ENCODE measurements at places on chromosomes 11 and 22.

- DNase-seq: no peak
These were observed 54.6 kb upstream of the SC5D start for GRCh38 chr11:121237686-121238658.

GRCh38 chr11:66851698-66852465 lies 5.0 kb upstream of the LRFN4 start:
- DNase-seq: peak; percentile 45

DNA sequence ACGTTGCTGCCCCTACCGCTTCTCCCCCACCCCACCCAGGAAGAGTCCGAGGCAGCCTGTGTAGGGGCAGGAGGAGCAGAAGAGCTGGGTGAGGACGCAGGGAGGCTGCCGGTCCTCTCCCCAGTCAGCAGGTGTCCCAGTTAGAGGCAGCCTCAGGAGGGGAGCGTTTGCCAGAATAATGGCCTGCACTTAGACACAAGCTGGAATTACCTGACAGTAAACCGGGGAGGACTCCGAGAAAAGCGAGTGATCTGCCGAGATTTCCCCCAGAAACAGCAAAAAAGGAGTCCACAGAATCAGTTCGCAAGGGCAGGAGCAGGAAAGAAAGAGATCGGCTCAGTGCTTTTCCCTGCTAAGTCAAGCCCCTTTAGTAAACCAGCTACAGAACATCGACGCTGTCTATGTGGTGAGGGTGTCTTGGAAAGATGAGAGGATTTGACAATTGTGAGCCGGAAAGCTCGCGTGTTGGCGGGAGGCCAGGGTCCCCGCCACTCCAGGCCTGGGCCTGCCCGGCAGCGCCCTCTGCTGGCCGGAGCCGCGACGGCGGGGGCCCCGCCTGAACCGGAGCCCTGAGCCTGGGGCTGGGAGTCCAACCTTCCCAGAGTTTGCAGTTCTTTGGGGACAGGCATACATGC lies 17.7 kb upstream of the THRSP start:
- DNase-seq: peak; percentile 64

DNA sequence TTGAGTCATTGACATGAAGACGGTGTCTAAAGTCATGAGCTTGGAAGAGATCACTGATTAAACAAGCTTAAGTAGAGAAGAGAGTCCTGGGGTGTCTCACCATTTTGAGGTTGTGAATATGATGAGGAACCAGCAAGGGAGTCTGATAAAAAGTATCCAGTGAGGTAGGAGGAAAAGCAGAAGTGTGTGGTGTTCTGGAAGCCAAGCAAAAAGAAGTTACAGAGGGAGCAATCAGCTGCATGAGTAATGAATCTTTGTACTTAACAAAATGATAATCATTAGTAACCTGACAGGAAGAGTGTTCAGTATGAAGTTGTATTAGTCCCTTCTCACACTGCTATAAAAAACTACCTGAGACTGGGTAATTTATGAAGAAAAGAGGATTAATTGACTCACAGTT lies 131.3 kb downstream of the C11orf87 start:
- DNase-seq: no peak

- no peak for DNase-seq
These were observed 30.9 kb downstream of the EIF3F start for GRCh38 chr11:8017894-8018483.

DNA sequence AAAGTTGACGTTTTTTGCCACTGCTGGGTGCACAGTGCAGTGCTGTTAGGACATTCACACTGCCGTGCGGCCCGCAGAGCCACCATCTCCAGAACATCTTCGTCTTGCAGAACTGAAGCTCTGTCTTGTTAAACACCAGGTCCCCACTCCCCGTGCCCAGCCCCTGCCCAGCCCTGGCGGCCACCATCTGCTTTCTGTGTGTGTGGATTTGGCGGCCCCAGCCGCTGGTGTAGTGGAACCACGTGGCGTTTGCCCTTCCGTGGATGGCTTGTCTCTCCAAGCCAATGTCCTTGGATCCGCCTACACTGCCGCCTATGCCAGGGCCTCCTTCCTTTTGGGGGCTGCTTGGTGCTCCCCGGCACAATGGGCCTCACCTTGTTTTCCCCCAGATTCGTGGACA lies 8.2 kb upstream of the MUC5AC start:
- DNase-seq: no peak

DNA sequence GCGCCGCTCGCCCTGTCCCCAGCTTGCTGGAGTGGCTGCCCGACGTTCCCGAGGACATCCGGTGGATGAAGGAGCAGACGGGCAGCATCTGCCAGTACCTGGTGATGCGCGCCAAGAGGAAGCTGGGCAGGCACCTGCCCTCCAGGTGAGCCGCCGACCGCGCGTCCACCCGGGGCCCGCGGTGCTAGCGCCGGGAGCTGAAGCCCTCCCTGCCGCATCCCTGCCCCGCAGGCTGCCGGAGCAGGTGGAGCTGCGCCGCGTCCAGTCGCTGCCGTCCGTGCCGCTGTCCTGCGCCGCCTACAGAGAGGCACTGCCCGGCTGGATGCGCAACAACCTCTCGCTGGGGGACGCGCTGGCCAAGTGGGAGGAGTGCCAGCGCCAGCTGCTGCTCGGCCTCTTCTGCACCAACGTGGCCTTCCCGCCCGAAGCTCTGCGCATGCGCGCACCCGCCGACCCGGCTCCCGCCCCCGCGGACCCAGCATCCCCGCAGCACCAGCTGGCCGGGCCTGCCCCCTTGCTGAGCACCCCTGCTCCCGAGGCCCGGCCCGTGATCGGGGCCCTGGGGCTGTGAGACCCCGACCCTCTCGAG lies 3.3 kb upstream of the CRACR2B start:
- DNase-seq: no peak

DNA sequence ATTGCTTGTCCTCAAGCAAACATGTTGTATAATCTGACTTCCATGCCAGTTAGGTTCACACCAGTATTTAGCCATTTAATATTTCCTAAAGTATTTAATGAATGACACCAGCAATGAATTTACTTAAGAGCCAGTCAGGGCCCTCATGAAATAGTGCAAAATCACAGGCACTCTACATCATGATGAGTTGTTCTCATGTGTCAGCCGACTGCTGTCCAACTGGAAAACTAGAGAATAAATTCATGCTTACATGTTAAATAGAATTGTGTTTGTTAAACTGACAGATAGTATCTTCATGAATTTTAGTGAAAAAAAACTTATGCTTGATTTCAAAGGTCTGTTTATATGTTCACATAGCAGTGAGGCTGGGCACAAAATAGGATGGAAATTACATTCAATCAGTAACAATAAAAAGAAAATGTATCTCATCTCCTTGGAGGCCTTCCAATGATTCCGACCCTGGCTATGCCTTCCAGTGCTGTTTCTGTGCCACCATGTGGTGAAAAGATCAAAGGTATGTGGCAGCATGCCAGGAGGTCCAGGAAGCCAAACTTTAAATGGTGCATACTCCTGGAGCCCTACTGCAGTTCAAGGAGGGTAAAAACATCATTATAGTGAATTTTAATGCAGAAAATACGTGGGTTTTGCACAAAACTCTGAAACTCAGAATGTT lies 45.2 kb downstream of the CTSC start:
- DNase-seq: no peak

DNA sequence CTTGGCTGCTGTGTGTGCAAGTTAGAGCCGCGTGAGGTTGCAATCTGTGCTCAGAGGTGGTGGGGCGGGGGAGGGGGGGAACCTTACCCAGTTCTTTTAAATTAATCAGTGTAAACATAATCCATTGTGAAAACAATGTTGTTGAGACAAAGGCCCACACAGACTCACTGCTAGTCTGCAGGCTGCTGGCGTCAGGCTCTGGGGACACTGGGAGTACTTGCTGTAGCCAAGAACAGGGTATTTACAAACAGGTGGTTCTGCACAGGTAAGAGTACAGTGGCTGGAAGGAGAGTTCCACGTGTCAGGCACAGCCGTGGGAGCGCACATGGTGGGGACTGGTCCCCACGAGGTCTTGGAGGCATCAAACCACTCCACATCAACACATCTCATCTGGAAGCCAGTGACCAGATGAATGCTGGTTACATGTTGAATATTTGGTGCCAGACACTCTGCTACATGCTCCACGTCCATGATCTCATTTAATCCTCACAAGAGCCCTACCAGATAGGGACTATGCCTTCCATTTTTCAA lies 27.4 kb downstream of the SCUBE1 start:
- no peak for DNase-seq

GRCh38 chr11:8225589-8226036 lies 38.1 kb downstream of the LMO1 start:
- peak; percentile 30 for DNase-seq

- no peak for DNase-seq
These were observed 731 bp downstream of the NTM start for GRCh38 chr11:131370901-131371790.

- DNase-seq: peak; percentile 2
These were observed 5.6 kb downstream of the GATD1 start for GRCh38 chr11:771617-772204.

- DNase-seq: no peak
These were observed 97.5 kb downstream of the LUZP2 start for GRCh38 chr11:24594401-24594800.

- DNase-seq: no peak
These were observed 125.1 kb downstream of the SERGEF start for GRCh38 chr11:17887779-17888178.

DNA sequence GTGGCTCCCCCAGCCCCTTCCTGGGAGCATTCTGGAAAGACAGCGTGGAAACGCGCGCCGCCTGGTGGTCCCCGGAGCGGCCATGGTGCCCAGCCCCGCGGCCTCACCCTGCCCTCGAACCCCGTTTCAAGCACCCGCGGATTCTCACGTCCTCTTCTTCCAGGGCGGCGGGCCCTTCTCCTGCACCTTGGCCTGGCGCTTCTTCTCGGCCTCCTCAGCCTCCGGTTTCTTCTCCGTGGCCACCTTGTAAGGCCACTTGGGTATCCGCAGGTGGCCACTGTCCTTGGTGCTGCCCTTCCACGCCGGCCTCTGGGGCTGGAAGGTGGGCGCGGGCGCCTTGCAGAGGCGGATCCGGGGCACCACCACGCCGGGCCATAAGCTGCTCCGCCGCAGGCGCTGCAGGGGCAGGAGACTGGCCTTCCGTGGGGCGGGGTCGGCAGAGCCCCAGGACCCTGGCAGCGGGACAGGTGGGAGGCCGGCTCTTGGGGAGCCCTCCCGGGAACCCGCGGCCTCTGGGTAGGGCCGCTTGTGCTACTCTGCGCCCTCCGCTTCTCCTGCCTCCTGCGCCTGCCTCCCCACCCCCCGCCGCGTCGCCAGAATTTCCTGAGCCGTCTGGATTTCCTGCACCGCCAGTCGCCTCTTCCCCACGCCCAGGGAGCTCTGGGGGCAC lies 83.4 kb downstream of the TRIM51G start:
- DNase-seq: no peak

DNA sequence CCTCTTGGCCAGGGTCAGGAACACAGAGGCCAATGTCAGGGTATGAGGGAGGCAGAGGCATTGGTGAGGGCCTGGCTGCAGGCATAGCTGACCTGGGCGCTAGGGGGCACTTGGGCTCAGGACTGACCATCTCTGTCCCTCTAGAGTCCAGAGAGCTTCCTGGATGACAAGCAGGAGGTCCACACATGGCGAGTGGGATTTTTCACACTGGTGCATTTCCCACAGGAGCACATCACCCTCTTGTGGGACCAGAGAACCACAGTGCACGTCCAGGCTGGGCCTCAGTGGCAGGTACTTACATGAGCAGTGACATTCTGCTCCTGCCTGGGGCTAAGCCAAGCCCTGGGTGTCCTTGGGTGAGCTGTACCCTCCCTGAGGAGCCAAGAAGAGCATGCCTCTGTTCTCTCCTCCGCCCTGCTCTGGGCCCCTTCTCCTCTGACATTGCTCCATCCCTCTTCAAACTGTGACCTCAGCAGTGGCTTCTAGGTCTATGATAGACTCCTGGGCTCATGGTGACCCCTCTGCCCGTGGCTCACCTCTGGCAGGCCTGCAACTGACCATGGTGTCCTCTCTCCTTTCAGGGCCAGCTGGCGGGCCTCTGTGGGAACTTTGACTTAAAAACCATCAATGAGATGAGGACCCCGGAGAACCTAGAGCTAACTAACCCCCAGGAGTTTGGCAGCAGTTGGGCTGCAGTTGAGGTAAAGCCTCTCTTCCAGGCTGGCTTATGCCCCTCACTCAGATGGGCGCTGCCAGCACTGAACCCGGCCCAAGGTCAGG lies 46.6 kb downstream of the OTOG start:
- DNase-seq: no peak

DNA sequence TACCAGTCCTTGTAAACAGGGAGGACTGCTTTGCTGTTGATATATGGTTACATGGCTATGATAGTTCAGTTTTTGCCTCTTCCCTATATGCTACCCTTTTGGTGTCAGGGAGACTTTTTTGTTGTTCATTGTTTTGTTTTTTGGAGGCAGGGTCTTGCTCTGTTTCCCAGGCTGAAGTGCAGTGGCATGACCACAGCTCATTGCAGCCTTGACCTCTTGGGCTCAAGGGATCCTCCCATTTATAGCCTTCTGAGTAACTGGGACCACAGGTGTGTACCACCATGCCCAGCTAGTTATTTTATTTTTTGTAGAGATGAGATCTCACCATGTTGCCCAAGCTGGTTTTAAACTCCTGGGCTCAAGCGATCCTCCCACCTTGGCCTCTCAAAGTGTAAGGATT lies 38.6 kb upstream of the SPTBN2 start:
- no peak for DNase-seq

DNA sequence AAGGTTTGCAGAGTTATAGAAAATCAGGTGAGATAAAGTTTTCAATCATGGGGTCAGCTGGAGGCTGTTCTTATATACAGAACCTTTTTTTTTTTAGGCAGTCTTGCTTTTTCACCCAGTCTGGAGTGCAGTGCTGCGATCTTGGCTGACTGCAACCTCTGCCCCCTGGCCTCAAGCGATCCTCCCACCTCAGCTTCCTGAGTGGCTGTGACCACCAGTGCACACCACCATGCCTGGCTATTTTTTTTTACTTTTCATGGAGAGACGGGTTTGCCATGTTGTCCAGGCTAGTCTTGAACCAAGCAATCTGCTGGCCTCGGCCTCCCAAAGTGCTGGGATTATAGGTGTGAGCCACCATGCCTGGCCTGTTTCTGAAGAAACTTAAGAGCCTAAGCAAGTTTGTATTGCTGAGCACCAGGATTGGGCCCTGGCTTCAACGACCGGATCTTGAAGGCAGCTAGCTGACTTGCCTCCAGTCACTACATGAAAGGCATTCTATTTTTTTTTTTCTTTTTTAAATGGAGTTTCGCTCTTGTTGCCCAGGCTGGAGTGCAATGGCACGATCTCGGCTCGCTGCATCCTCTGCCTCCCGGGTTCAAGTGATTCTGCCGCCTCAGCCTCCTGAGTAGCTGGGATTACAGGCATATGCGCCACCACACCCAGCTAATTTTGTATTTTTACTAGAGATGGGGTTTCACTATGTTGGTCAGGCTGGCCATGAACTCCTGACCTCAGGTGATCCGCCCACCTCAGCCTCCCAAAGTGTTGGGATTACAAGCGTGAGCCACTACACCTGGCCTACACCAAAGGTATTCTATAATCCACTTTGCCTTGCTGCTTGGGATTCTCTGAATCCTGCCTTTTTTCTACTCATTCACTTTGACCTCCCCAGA lies 7.6 kb downstream of the XBP1 start:
- peak; percentile 78 for DNase-seq

DNA sequence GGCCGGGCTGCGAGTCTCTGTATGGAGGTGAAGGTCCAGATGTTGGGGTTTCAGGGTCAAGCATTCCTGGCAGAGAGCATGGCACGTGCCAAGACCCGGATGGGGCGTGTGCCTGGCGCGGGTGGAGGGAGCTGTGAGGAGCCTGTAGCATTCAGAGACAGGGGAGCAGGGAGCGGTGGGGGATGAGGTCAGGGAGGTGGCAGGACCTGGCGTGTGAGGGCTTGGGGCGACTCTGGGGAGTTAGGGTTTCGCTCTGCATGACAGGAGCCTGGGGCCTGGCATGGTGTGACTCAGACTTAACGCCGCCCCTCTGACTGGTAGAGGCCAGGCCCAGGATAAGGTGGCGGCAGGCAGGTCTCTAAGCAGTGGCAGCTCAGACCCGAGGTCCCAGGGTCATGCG lies 103.0 kb downstream of the KCNQ1 start:
- DNase-seq: no peak

- no peak for DNase-seq
These were observed 52.5 kb downstream of the NECTIN1 start for GRCh38 chr11:119676461-119677020.
